Keratinocyte (primary cell): ENCODE measurements at places on chromosomes 7 and 10. TPM values are rescaled to one million over a fixed set of nuclear protein-coding genes. Genes with fewer than 3 reads are reported as not detected.
A peak's percentile ranks its signal among the peaks of the same experiment; 100 is the strongest.

The DOCK4 gene
- 6.2 to 18.9 TPM (median 13.9 TPM) in 3 replicates for polyA plus RNA-seq

GRCh38 chr10:112429147-112429546, 17.6 kb downstream of the ZDHHC6 start:
- no peaks in the 10 kb centered on the region for H3K4me1 ChIP-seq
- H3K36me3 ChIP-seq, result peaks cover 12% of the 10 kb centered on the region
- H3K27ac ChIP-seq, result no peak overlapping the region
- no peak overlapping the region for H3K4me3 ChIP-seq

The TMEM236 gene
- polyA plus RNA-seq, result 0.05 to 0.13 TPM (median 0.12 TPM) in 3 replicates

DNA sequence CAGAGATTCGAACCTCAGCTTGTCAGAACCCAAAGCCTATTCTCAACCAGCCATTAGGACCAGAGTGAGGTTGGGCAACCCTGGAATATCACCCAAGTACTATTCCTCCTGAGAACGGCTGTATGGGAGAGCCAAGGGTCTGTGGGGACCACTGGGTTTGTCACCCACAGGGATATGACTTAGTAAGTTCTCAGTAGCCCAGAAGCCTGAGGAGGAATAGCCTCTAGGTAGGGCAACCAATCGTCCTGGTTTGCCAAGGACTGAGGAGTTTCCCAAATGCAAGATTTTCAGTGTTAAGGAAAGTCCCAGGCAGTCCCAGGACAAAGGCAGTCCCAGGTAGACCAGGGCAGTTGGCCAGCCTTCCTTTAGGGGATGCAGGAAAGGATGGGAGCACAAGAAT, 46.7 kb downstream of the PNLIPRP2 start:
- no peak overlapping the region for H3K4me3 ChIP-seq
- H3K4me1 ChIP-seq, result peaks cover 2% of the 10 kb centered on the region
- H3K27ac ChIP-seq, result no peak overlapping the region
- no peak for DNase-seq
- H3K36me3 ChIP-seq, result no peaks in the 10 kb centered on the region
- H3K27me3 ChIP-seq, result no peaks in the 10 kb centered on the region

The CPA2 gene
- polyA plus RNA-seq, result 0.33 to 0.41 TPM (median 0.36 TPM) in 3 replicates

DNA sequence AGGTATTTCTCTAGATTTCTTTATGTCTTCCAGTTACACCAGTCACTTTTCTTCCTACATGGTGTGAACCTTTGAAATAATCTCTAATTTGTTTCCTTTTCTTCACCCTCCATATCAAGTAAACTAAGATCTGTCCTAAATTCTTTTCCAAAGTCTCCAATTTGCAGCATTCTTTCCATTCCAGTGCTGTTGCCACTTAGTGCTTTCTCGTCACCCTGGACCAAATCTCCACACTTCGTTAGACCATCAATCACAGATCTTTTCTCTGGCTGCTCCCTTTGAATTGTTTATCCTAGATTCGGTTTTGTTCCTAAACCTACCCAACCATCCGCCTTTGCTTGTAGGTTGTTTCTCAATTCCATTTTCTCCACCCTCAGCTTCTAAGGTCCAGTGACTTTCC, 74.7 kb downstream of the DYNC1I1 start:
- no peaks in the 10 kb centered on the region for H3K27me3 ChIP-seq
- DNase-seq, result no peak
- no peaks in the 10 kb centered on the region for H3K4me1 ChIP-seq
- no peaks in the 10 kb centered on the region for H3K36me3 ChIP-seq
- no peak overlapping the region for H3K27ac ChIP-seq
- no peak overlapping the region for H3K4me3 ChIP-seq

- H3K36me3 ChIP-seq, result no peaks in the 10 kb centered on the region
- no peak overlapping the region for H3K4me3 ChIP-seq
- H3K4me1 ChIP-seq, result no peaks in the 10 kb centered on the region
- H3K27me3 ChIP-seq, result no peaks in the 10 kb centered on the region
Measured at GRCh38 chr10:63976538-63976937, 455.3 kb downstream of the REEP3 start.

- H3K27me3 ChIP-seq, result peaks cover 26% of the 10 kb centered on the region
- H3K4me3 ChIP-seq, result no peak overlapping the region
- no peak overlapping the region for H3K27ac ChIP-seq
- DNase-seq, result no peak
Measured at GRCh38 chr7:45581271-45581780, 7.2 kb downstream of the ADCY1 start.

- DNase-seq, result no peak
- H3K4me1 ChIP-seq, result no peaks in the 10 kb centered on the region
- H3K27me3 ChIP-seq, result no peaks in the 10 kb centered on the region
- no peak overlapping the region for H3K27ac ChIP-seq
- no peak overlapping the region for H3K4me3 ChIP-seq
- H3K36me3 ChIP-seq, result no peaks in the 10 kb centered on the region
Measured at GRCh38 chr10:45179691-45180090, 135.7 kb downstream of the OR13A1 start.

DNA sequence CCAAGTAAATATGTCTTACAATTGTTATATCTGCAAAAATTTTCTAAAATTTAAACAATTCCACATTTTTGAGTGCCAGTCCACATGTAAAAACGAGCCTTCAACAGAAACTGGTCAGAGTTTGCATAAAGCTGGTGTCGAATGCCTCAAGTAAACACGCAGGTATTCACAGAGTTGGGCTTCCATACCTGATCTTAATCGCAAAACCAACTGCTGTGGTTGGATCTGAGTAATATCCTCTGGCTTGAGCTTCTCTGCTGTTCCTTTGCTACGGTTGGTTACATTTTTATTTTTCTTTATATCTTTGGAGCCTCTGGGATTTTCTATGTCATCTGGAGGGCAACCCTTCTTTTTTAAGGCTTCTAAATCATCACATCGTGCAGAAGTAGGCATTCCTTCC, 28.4 kb downstream of the ITGB1 start:
- no peak overlapping the region for H3K4me3 ChIP-seq
- no peak for DNase-seq
- H3K27ac ChIP-seq, result no peak overlapping the region
- H3K27me3 ChIP-seq, result no peaks in the 10 kb centered on the region
- peaks cover 28% of the 10 kb centered on the region for H3K36me3 ChIP-seq

DNA sequence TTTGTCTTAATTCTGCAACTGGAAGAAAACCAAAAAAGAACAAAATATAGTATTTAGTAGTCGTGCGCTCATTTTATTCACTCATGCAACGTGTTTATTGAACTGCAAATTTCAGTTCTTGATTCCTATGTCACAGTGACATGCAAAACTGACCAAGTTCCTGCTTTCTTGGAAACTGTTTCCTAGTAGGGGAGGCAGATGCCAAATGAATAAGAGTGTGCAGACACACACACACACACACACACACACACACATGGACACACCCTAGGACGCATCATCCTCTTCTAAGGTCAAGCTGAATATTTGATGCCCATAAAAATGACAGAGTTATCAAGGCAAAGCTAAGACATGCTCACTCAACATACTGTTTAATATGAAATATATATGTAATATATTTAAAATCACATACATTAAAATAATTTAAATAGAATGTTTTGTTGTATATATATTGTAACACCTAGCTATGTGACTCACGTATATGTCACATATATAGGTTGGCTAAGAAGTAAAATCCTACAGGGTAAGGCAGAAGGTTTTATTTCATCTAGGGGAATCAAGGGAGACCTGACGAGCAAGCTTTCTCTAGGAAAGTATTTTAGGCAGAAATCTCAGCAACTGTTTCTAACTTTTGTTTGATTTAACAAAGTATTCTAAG, 79.6 kb downstream of the SVIL start:
- H3K27me3 ChIP-seq, result no peaks in the 10 kb centered on the region
- no peak overlapping the region for H3K4me3 ChIP-seq
- peak overlapping the region; percentile 63 for H3K27ac ChIP-seq
- peaks cover 14% of the 10 kb centered on the region for H3K36me3 ChIP-seq

GRCh38 chr7:113134025-113134424, 15.7 kb upstream of the SMIM30 start:
- no peak overlapping the region for H3K4me3 ChIP-seq
- H3K27me3 ChIP-seq, result no peaks in the 10 kb centered on the region
- DNase-seq, result no peak
- H3K36me3 ChIP-seq, result no peaks in the 10 kb centered on the region
- no peak overlapping the region for H3K27ac ChIP-seq

DNA sequence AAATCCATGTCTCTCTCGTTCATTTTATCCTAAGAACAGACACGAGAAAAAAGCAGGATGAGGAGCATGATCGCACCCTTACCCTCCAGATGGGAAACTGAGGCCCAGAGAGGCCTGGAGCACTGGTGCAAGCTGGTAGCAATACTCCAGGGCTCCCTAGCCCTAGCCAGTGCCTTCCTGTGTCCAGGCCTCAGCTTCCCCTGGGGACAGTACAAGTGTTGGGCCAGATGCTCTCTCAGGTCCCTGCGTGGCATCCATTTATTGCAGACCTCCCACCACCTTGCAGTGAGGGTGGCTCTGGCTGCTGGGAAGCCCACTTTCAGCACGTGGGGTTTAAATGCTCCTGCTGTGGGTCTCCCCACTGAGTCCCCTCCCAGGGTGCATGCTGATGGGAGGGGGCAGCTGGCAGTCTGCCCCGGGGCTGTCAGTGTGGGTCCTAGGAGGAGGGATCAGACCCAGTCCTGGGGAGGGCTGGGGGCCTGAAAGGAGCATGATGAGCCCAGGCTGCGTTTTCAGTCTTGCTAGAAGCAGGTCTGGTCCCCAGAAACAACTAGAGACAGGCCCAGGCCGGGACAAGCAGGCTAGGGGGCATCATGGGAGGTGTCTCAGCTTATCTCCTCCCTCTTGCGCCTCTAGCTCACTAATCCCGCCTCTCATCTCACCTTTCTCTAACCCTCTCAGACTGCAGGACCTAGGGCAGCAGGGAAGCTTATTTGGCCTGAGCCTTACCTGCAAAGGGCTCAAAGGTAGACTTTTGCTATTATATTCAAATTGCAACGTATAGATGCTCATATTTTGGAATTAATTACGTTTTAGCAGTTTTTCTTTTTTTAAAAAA, 662 bp upstream of the PPIF start:
- peak overlapping the region; percentile 91 for H3K27ac ChIP-seq
- peaks cover 30% of the 10 kb centered on the region for H3K4me1 ChIP-seq
- no peaks in the 10 kb centered on the region for H3K27me3 ChIP-seq
- H3K4me3 ChIP-seq, result peak overlapping the region; percentile 14

The CCT6A gene
- polyA plus RNA-seq, result 237 to 403 TPM (median 316 TPM) in 3 replicates

DNA sequence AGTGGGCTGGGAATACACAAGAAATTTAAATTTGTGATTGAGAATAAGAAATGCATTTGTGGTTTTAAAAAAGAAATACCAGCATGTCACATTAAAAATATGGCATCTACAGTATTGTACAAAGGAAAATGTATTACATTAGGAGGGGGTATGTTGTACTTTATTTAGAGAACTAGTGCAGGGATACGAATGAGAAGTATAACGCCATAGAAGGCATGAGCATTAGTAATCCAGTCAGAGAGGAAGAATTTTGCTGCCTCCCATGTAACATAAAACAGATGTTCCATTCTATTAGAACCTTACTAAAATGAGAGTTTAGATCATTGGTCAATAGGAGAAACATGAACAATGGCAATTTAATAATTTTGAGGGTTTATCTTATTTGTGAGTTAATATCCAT, 182.2 kb downstream of the ADK start:
- no peaks in the 10 kb centered on the region for H3K27me3 ChIP-seq
- H3K36me3 ChIP-seq, result peaks cover 7% of the 10 kb centered on the region
- DNase-seq, result no peak
- peaks cover 20% of the 10 kb centered on the region for H3K4me1 ChIP-seq

GRCh38 chr7:36795451-36796021, 71.2 kb upstream of the AOAH start:
- DNase-seq, result peak; percentile 55
- no peak overlapping the region for H3K4me3 ChIP-seq
- peak overlapping the region; percentile 83 for H3K27ac ChIP-seq
- no peaks in the 10 kb centered on the region for H3K27me3 ChIP-seq
- no peaks in the 10 kb centered on the region for H3K36me3 ChIP-seq

DNA sequence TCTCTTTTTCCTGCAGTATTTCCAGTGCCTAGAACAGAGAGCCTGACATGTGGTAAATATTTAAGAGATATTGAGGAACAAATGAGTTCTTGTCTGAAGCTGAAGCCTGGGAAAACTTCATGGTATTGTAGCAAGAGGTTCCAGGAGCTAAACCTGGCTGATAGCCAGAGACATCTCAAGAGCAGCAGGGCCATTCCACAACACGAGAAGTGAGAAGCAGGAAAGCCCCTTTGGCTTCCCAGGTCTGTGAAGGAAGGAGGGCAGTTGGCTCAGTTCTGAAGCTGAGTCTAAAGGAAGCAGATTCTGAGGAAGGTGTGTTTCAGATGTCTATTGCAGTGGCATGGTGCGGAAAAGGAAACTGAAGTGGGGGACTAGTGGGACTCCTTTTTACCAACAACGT, 63.8 kb upstream of the FAM204A start:
- no peak overlapping the region for H3K4me3 ChIP-seq
- no peak for DNase-seq
- no peaks in the 10 kb centered on the region for H3K36me3 ChIP-seq
- H3K27me3 ChIP-seq, result peaks cover 29% of the 10 kb centered on the region
- H3K4me1 ChIP-seq, result no peaks in the 10 kb centered on the region

DNA sequence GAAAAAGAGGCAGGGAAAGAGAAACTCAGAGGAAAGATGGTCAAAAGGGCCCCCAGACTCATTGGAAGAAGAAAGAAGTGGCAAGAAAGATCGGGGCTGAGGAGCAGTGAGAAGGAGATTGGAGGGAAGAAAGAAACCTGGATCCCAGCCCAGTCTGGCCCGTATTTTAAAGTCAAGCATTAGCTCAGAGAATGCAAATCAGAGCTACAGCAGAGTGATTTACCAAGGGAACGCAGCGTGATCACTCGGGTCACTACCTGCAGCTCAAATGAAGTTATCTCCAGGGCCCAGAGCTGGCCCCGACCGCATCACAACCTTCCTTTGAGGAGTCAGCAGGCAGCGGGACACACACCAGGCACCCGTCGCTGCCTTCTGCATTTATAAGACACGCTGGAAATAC, 72.8 kb downstream of the CARD11 start:
- no peak for DNase-seq
- no peak overlapping the region for H3K4me3 ChIP-seq
- no peaks in the 10 kb centered on the region for H3K36me3 ChIP-seq
- no peaks in the 10 kb centered on the region for H3K4me1 ChIP-seq
- H3K27me3 ChIP-seq, result no peaks in the 10 kb centered on the region
- H3K27ac ChIP-seq, result no peak overlapping the region
